Right ventricle myocardium inferior (tissue), 1 donor: ENCODE measurements at places on chromosomes 2 and 18. TPM values are rescaled to one million over a fixed set of nuclear protein-coding genes. Genes with fewer than 3 reads are reported as not detected.
A peak's percentile ranks its signal among the peaks of the same experiment; 100 is the strongest.

DNA sequence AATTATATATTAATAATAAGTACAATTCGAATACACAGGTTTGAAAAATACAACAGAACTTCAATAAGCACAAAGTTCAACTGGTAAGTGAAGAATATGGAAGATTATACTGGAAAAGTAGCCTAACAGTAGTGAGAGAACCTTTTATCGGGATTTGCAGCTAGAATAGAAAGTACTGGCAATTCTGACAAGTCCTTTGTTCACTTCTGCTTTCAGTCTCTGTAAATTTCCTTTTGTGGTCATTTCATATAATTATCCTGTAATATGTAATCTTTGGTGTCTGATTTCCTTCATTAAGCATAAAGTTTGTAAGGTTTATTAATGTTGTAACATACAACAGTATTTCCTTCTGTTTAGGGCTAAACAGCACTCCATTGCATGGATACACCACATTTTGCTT, 67.2 kb downstream of the CUL3 start:
- DNase-seq, result no peak

GRCh38 chr2:209208211-209208610, 215.6 kb upstream of the MAP2 start:
- no peak for DNase-seq

The LIMS2 gene
- total RNA-seq, result 260 TPM

DNA sequence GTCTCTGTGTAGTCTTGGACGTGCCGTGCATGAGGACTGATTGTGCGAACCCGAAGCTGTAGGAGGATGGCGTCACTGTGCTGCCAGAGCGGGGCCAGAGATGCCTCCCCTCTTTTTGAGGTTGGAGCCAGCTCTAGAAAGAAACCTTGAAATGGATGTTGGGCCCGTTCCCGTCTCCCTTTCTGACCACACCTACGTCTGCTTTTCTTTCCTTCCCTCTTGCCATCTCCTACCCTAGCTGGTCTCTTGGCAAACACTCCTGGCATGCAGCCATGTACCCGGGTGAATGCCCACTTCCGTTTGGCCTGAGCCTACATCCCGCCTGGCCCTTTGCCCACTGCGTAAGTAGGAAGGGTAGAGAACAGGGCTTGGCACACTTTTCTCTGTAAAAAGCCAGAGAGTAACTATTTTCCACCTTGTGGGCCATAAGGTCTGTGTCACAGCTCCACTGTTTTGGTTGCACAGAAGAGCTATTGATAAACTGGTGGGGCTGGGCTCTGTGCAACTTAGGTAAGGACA, 37.4 kb downstream of the SH3BP4 start:
- DNase-seq, result peak; percentile 90

- DNase-seq, result no peak
Measured at GRCh38 chr18:47160256-47160655, 10.0 kb upstream of the HDHD2 start.
